ENCODE measurements at places on chromosomes 3 and 15.

GRCh38 chr3:144586382-144586781, 614.8 kb downstream of the DIPK2A start:
- DNase-seq = no peak

- no peak for DNase-seq
Observed at GRCh38 chr3:170523248-170523647, 62.6 kb downstream of the SLC7A14 start.

GRCh38 chr3:49566312-49566711, 12.0 kb downstream of the BSN start:
- no peak for DNase-seq

GRCh38 chr15:47861111-47861903, 144.0 kb downstream of the SEMA6D start:
- DNase-seq = no peak

GRCh38 chr3:66297260-66297873, 76.6 kb downstream of the SLC25A26 start:
- DNase-seq = no peak

- DNase-seq = no peak
Observed at GRCh38 chr3:112647122-112647521, 6.2 kb upstream of the CCDC80 start.

GRCh38 chr15:83396101-83396500, 51.0 kb upstream of the SH3GL3 start:
- peak; percentile 61 for DNase-seq

- no peak for DNase-seq
Observed at GRCh38 chr3:124063197-124063909, 71.4 kb upstream of the ROPN1 start.

GRCh38 chr15:83205725-83206324, 1.8 kb downstream of the HDGFL3 start:
- no peak for DNase-seq

- no peak for DNase-seq
Observed at GRCh38 chr3:42665050-42665878, 11.8 kb downstream of the ZBTB47 start.

- peak; percentile 60 for DNase-seq
Observed at GRCh38 chr3:13346481-13347389, 73.4 kb downstream of the NUP210 start.

GRCh38 chr15:42284551-42284950, 11.3 kb upstream of the TMEM87A start:
- no peak for DNase-seq

GRCh38 chr3:196246612-196247308, 30.4 kb downstream of the SLC51A start:
- no peak for DNase-seq

DNA sequence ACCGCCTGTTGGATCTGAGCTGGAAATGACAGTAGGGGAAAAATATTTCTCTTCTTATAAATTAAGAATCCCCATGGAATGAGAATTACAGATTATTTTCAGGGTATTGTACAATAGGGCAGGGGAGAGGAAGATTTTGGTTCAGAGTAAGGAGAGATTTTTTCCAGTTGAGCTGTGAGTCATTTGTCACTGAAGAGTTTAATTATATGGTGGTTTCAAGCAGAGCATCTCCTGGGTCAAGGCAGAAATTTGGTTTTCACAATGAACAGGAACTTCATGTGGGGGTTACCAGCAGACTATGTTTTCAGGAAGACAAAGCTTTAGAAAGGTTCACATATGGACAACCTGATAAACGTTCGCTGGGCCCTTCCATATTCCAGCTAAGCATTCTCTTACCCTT, 182.8 kb upstream of the NR2E3 start:
- no peak for DNase-seq

DNA sequence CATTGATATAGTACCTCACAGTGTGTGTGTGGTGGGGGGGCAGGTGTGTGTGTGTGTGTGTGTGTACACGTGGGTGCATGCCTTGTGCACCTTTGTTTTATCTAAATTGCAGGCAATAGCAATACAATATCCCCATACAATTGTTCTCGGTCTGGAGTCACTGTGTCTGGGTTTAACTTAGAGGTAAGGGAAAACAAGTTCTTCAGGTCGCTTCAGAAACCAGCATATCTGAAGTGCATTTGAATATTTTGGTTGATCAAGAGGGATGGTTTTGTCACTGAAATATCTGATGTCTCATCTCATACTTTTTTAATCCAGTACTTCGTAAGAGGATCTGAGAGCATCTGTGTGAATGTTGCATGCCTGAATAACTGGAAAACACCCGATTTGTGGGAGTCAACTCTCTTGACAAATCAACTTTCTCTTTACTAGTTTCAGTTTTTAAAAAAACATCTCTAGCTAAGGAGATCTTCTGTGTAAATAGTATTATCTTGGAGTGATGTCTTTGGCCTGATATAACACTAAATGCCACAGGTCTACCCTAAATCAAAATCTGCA, 206.8 kb upstream of the NR2F2 start:
- DNase-seq = no peak

DNA sequence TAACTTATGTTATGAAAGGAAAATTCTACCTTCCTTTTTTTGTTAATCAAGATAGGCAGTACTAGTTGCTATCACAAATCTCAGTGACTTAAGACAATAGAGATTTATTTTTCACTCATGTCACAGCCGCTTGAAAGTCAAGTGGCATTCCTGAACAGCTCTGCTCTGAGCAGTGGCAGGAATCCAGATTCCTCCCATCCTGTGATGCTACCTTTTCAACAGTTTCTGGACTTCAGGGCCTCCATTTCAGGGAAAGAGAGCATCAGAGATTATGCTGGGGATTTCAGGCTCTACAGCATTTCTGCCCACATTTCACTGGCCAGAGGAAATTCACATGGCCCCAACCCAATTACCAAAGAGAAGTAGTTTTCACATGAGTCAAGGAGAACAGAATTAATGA, 83.4 kb downstream of the IL1RAP start:
- DNase-seq = no peak

DNA sequence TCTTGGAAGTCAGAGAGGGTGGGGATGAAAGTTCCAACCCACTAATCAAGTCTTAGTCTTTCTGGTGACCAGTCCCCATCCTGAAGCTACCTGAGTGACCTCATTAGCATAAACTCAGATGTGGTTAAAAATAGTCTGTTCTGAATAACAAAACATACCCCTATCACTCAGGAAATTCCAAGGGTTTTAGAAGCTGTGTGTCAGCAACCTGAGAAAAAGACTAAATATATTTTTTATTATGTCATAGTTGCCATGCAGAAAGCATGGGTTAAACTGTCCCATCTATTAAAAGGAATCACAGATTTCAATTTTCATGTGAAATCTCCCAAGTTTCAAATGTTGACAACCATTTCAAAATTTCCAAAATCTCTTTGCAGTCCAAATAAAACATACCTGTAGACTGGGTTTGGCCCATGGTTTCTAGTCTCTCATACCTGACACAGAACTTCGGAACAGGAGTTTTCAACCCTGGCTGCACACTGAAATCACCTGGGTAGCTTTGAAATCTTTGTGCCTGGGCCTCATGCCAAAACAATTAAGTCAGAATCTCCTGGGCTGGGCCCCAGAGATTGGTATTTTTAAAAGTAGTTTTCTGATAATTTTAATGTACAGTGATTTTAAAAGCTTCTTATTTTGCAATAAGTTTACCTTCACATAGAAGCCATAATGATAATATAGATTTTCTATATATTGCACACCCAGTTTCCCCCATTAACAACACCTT, 476.3 kb downstream of the RBMS3 start:
- no peak for DNase-seq

GRCh38 chr3:23254282-23254681, 51.2 kb downstream of the UBE2E2 start:
- DNase-seq = no peak

DNA sequence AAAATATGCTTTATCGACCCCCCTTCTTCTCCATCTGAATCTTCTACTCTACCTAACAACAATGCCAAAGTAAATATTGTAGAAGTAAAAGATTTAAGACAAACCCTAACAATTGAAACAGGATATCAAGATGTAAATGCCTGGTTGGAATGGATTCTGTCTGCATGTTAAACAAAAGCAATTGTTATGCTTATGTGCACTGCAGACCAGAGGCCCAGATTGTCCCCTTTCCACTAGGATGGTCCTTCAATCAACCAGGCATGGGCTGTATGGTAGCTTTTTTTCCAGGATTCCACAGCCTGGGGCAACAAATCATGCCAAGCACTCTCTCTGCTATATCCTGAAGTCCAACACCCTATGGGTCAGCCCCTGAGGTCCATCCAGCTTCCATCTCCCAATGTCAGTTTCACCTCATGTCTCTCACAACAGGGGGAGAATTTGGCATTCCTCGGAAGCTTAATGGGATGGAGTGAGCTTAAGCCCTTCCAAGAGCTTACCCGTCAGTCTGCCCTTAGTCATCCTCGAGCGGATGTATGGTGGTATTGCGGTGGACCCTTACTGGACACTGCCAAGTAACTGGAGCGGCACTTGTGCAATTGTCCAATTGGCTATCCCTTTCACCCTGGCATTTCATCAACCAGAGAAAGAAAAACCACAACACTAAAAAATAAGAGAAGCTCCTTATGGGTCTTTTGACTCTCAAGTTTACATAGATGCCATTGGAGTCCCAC, 36.2 kb downstream of the ZNF589 start:
- no peak for DNase-seq

DNA sequence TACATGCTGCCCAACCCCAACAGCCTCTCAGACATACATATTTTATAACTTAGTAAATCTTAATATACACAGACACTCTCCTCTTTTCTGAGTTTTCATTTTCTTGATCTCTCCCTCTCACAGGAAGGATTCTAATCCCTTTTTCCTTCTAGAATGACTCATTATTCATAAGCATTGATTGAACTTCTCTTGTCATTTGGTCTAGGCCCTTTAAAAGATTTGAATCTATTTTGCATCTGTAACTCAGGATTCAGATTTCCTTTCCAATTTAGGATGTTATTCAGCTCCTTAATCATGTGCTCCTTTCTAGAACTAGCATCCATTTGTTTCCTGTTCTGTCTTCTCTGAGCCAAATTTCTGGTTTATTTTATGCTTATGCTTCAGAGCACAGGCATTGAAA, 624.5 kb upstream of the SGO1 start:
- no peak for DNase-seq

DNA sequence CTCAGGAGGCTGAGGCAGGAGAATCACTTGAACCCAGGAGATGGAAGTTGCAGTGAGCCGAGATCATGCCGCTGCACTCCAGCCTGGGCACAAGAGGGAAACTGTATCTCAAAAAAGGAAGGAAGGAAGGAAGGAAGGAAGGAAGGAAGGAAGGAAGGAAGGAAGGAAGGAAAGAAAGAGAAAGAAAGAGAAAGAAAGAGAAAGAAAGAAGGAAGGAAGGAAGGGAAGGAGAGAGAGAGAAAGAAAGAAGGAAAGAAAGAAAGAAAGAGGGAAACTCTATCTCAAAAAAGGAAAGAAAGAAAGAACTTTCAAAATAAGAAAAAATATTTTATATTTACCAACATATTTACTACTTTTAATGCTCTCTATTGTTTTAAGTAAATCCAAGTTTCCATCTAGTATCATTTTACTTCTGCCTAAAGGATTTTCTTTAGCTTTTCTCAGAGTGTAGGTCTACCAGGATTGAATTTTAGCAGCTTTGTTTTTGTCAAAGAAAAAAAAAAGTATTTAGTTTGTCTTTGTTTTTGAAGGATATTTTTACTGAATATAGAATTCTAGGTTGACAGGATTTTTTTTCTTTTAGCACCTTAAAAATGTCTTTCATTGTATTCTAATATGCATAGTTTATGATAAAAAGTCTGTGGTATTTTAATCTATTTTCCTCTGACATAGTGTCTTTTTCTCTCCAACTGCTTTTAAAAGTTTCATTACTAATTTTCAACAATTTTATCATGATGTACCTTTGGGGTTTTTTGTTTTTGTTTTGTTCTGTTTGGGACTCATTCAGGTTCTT, 47.2 kb upstream of the CORO2B start:
- no peak for DNase-seq

- no peak for DNase-seq
Observed at GRCh38 chr15:42184296-42184695, 23.8 kb downstream of the VPS39 start.

- DNase-seq = no peak
Observed at GRCh38 chr3:105032541-105032940, 334.2 kb upstream of the ALCAM start.

- no peak for DNase-seq
Observed at GRCh38 chr3:21792176-21792575, 41.2 kb upstream of the ZNF385D start.

GRCh38 chr3:151933234-151933853, 59.9 kb downstream of the SUCNR1 start:
- no peak for DNase-seq

GRCh38 chr3:197407053-197407452, 108.6 kb upstream of the DLG1 start:
- DNase-seq = no peak

DNA sequence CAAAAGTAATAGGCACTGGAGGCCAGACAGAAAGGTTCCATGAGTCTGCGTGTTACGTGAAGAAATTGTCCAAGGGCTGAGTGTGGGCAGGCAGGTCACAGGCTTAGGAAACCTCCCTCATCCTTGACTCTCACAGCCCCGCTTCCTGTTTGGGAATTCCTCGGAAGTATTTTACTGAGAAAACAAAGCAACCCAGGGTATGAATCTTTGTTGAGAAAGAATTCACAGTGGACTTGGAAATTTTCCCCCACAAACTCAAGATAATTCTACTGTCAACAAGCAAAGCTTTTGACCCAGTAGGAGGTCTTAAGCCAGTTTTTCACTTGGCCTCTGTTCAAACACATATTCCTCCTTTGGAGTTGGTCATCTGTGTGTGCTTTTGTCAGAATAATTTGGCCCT, 377.1 kb upstream of the TPM1 start:
- DNase-seq = no peak

DNA sequence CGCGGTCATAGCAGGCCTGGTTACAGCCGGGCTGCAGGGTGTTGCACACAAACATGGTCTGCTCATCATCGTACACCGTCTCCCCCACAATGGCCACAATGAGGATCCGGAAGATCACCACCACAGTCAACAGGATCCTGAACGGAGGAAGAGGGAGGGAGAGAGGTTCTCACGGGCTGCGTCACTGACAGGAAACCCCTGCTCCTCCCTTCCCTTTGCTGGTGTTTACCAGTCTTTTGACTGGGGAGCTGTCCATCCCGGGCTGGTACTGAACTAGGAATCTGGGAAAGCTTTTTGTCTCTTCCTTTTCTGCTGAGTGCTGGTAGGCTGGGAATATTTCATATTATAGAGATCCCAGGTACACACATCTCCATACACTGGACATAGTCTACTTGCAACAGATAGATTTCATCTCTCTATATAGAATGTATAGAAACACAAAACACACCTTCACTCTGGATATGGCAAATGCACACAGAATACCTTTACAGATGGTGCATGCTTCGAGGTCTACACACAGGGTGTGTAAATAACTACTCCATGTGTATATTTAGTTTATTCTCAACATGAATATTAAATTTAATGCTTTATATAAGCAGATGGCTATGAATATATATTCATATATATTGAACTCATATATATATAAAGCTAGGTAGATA, 1.4 kb downstream of the GJD2 start:
- peak; percentile 73 for DNase-seq

- DNase-seq = peak; percentile 80
Observed at GRCh38 chr3:152835601-152836102, 721 bp downstream of the P2RY1 start.

GRCh38 chr3:190338717-190339116, 16.5 kb upstream of the CLDN1 start:
- DNase-seq = no peak

Data from ecto neural progenitor cell (in vitro differentiated cells).